Frontal cortex (tissue), 4 donors: ENCODE measurements at places on chromosomes 1 and 21. TPM values are rescaled to one million over a fixed set of nuclear protein-coding genes. Genes with fewer than 3 reads are reported as not detected.

Gene CACNA1E
- total RNA-seq = 64.4 TPM

DNA sequence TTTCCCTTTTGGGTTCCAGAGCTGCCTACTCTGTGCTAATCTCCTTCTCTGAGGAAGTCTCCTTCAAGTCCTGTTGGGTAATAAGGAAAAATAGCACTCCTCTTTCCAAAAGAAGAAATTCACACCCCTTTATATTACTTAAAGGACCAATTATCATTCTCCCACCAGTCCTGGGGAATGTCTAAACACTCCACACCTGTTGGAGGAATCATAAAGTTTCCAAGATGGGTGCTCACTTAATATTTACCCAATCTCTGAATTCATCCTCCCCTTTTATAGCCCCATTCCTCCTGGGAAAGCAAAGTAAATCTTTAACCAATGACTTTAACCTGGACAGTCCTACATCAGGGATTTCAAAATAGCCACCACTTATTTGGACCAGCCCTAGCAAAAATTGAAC is 873.1 kb downstream of the KCNT2 start:
- no peak for DNase-seq

Gene SLC2A1
- 28.1 TPM for total RNA-seq

Gene NBL1
- 33.0 TPM for total RNA-seq

Gene C1orf185
- not detected for total RNA-seq
